ENCODE measurements at places on chromosomes 5 and 9.

- DNase-seq, result no peak
These were observed 48.3 kb downstream of the ATPSCKMT start for GRCh38 chr5:10201223-10201868.

DNA sequence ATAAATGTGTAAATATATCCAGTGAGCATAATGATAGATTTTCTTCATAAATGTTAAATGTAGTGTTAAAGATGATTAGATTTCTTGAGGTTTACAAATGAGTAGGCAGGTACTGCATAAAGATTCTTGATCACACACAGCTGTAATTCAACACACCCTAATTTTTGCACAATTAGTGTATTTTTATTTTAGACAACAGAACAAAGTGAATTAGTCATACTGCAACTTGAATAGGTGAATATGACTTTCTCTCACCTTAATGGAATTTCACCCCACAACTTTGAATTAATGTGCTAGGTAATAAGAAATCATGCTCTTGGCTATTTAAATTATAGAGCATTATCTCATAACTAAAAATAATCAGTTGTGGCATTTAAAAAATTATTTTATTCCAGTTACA is 795.7 kb upstream of the ACO1 start:
- no peak for DNase-seq

GRCh38 chr9:3191715-3192114 is 334.1 kb downstream of the RFX3 start:
- DNase-seq, result no peak

DNA sequence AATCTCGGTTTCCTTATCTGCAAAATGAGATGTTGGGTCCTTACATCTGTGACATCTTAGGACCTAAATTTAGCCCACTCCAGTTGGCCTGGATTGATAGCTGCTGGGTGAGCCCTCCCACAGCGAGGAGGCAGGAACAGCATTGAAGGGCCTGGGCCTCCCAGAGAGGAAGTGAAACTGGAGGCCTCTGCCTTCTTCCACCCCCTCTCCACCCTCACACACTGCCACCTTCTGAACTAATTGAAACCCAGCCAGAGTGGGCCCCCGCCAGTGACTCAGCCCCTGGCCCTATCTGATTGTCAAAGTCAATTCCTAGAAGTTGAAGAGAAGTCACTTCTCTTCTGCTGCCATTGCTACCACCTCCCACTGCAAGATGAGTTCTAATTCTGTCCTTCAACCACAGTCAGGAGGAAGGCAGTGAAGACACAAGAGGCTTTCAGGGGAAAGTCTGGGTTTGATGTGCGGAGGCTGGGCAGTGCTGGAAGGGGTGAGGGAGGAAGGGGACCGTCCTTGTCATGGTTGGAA is 55.2 kb upstream of the NEK6 start:
- no peak for DNase-seq

DNA sequence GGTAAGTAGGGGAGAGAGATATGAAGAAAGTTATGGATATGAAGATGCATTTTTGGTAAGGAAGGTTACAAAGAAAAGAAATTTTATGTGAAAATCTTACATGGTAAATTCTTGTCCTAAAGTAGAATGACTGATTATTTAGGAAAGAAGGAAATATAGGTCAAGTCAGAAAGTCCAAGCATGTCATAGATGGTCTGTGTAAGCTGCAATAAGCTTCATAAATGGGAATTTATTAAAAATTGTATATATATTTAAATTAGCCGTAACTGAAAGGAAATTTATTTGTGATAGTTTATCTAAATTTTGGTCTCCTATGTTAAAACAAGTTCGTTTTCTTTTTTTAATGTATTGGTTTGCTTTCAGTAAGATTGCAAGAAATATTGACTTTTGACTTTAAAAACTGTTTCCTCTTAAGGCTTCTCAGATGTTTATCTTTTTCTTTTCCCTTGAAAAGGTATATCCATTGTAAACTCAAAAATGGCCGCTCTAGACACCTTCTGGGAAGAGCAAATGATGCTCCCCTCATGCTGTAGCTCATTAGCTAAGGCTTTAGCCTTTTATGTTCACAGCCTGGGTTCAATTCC is 46.8 kb upstream of the HAPLN1 start:
- no peak for DNase-seq

- DNase-seq, result no peak
These were observed 342.9 kb downstream of the BNC2 start for GRCh38 chr9:16527573-16527972.

- no peak for DNase-seq
These were observed 17.3 kb downstream of the CENPH start for GRCh38 chr5:69206528-69207190.

- DNase-seq, result no peak
These were observed 3.9 kb downstream of the VCAN start for GRCh38 chr5:83475391-83475863.

DNA sequence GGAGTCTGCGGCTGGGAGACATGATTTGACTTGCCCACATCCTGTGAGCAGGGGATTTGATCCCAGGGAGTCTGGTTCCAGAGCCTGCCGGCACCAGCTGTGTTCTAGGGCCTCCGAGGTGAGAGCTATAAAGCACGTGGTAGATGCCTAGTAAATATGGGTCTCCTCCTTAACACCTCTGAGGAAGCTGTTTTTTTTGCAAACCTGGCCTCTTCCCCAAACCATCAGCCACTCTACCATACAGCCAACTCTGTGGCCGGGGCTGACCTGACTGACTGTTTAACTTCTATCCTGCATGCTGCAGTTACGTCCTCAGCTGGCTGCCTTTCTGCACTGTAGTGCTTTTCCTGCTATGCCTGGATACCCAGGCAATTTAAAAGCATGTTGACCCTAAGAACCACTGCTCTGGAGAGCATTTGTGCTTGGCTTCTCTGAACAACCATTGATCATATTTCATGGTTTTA is 220.5 kb downstream of the SLIT3 start:
- DNase-seq, result no peak

DNA sequence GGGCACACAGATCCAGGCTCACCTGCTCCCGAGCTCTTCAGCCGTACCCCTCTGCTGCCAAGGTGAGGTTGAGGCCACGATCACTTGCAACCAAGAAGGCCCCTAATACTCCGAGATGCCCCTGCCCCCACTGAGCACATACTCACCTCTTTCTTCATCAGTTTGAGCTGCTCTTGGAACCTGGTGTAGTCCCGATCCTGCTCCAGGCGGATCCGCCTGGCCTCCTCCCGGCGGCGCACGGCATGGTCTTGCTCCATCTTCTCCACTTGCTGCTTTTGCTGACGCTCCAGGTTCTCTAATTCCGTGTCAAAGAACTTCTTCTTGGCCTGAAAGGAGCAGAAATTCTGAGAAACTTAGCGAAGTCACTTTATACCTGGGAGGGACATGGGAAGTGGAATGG is 75.7 kb upstream of the FBXW11 start:
- no peak for DNase-seq

DNA sequence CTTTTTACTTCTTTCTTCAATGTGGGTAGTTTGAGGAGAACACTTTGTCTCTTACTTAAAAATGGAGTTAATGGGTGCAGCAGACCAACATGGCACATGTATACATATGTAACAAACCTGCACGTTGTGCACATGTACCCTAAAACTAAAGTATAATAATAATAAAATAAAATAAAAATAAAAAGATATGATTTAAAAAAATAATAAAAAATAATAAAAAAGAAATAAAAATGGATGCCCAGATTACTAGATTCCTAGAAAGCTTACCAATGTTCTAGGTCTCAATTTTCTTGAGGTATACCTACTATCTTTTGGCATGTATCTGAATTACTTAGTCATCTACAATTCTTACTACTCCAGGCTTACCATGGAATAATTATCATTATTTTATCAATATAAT is 2001.6 kb upstream of the CDH9 start:
- no peak for DNase-seq

DNA sequence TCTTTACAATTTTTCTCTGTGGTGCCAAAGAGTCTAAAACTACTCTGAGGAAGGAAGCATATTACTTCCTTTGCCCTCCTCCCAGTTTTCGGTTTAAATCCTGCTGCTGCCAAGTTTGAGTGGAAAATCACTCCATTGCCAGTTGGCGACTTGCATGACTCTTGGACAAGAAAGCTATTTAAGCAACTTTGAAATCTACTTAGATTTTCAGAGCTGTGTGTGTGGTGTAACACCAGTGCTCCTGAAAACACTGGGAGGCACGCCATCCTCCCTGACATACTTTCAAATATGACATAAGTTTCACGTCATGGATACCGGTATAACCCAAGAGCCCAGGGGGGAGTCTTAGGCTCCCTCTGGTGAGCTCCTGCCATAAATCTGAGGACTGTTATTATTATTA is 83.5 kb upstream of the RIOK2 start:
- DNase-seq, result no peak

GRCh38 chr5:134769206-134769605 is 10.6 kb downstream of the DDX46 start:
- DNase-seq, result no peak

- no peak for DNase-seq
These were observed 181.7 kb downstream of the C9orf50 start for GRCh38 chr9:129439242-129439641.

DNA sequence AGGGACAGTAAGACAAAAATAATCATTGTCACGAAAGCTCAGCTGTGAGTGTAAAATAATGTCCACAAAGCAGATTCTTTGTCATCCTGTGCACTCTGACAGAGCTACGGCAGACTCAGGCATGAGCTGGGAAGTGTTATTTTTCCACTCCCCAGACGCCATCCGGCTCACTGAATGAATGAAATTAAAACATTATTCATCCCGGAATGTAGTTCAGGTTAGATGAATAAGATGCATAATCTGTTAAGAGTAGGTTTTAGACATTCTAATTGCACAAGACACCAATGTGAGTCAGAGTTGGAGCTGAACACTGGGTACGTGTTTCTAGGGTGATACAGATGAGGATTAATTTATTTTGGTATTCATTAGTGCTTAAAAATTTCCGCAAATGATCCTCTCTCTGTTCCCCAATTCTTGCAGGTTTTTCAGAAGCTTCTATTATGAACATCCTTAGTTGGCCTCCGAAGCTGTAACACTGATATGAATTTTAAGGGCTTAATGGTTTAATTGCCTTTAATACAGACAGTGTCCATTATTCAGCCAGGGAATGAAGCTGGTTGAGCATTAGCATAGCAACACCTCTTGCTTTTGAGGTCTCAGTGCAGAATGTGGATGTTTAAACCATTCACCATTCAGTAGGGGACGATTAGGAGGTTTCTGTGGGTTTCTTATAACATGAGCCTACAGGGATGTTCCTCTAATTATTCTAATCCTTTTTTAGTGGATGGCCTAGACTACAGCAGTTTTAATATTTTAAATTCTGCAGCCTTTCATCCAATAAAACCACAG is 65.6 kb upstream of the FRRS1L start:
- DNase-seq, result no peak

- no peak for DNase-seq
These were observed 83.9 kb downstream of the ANGPTL2 start for GRCh38 chr9:127038531-127038930.

GRCh38 chr5:82494942-82495341 is 216.8 kb upstream of the RPS23 start:
- DNase-seq, result no peak

GRCh38 chr5:17229313-17229712 is 11.9 kb downstream of the BASP1 start:
- no peak for DNase-seq

DNA sequence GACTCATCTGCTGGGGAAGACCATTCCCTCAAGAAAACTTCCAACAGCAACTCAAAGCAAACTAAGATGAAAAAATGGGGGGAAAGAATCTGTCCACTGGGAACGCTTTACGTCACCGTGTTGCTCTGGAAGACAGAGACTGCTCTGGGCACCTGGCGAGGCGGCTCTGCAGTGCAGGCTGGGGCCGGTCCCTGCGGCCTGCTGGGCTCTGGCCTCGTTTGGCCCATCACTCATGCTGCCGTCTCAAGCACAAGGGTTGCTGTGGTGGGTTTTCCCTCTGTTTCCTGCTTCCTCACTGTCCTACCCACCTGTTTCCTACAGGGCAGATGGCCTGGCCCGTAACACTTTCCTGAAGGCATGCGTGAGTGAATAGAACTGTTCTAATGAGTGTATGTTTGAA is 92.9 kb upstream of the OTULINL start:
- no peak for DNase-seq

DNA sequence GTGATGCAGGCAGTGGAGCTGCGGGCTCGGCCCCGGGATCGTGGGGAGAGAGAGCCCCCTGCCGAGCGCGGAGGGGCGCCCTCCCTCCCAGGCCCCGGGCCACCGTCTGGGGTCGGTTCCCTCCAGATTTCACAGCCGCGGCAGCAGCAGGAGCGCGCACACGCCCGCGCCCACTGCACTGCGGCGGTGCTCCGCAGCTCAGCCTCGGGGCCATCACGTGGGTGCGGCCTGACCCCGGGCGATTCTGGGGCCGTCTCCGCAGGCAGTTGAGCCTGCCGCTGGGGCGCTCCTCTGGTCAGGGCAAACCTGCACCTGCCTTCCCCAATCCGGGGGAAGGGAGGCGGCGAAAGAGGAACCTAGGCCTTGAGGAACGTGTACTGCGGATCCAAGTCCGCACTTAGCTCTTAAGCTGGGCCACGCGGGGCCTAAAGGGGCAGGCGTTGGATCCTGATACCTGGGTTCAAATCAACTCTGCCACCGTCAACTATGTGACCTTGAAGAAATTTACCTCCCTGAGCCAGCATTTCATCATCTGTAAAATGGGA is 9.4 kb upstream of the DELE1 start:
- DNase-seq, result no peak

GRCh38 chr5:43967165-43967564 is 364.2 kb downstream of the NNT start:
- DNase-seq, result no peak

- DNase-seq, result no peak
These were observed 260.4 kb downstream of the MLLT3 start for GRCh38 chr9:20361656-20362570.

- DNase-seq, result no peak
These were observed 14.1 kb upstream of the LURAP1L start for GRCh38 chr9:12760758-12761157.

GRCh38 chr9:113649054-113649453 is 185.5 kb downstream of the RGS3 start:
- no peak for DNase-seq
